ENCODE measurements at places on chromosomes 6 and 20.
A peak's percentile ranks its signal among the peaks of the same experiment; 100 is the strongest.

GRCh38 chr6:118744261-118744941 is 93.0 kb upstream of the CEP85L start:
- DNase-seq, result no peak

GRCh38 chr6:89145091-89145955 is 532 bp upstream of the PM20D2 start:
- DNase-seq, result peak; percentile 9

DNA sequence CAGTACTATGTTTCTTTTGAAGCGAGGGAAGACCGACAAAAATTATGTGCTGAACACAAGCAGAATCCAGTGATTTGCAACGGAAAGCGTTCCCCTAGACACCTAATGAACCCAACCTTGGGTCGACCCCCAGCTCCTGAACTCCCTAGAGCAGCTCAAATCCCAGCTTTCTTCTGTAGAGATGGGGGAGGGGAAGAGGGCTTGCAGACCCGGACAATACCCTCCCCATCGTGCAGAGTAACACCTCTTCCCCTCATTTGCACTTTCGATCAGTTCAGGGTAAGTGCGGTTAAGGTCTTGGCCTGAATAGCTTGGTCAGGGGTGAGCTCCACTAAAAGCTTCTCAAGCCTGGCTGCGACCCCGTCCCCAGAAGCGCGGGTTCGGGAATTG is 404 bp downstream of the CEP162 start:
- no peak for DNase-seq

DNA sequence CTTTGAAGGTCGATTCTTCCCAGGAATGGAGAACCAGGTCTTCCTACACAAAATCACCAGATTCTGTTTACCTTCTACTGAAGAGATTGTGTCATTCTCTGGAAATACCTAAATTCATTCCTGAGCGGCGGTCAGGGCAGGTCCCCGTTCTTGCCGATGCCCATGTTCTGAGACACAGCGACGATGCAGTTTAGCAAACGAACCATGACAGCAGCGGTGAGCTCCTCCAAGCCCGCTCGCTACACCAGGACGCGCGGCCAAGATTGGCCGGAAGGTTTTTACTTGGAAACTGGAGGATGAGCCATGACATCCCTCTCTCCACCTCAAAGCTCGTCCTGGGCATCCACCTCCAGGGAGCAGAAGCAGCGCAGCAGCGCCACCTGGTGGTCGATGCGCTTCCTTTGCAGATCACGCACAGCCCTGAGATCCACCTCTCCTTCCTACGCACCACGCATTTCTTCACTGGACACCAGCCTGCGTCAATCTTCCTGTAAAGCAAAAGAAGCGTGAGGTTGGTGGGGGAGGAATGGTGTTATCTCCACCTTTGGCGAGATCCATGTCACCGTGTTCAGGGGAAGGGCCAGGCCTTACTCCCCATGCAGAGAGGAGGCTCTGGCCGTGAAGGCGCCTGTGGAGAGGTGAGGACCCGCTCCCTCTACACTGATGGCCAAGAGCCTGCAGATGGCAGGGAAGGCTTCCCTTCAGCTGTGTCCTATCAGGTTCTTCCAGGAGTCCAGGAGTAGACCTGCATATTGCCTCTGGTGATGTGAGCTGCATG is 9.9 kb upstream of the HLA-B start:
- peak; percentile 89 for DNase-seq

GRCh38 chr6:157278171-157278570 is 45.1 kb downstream of the TMEM242 start:
- DNase-seq, result no peak

- no peak for DNase-seq
These were observed 9.6 kb upstream of the NRM start for GRCh38 chr6:30700340-30700739.

GRCh38 chr6:6785163-6785521 is 196.6 kb downstream of the LY86 start:
- DNase-seq, result no peak

DNA sequence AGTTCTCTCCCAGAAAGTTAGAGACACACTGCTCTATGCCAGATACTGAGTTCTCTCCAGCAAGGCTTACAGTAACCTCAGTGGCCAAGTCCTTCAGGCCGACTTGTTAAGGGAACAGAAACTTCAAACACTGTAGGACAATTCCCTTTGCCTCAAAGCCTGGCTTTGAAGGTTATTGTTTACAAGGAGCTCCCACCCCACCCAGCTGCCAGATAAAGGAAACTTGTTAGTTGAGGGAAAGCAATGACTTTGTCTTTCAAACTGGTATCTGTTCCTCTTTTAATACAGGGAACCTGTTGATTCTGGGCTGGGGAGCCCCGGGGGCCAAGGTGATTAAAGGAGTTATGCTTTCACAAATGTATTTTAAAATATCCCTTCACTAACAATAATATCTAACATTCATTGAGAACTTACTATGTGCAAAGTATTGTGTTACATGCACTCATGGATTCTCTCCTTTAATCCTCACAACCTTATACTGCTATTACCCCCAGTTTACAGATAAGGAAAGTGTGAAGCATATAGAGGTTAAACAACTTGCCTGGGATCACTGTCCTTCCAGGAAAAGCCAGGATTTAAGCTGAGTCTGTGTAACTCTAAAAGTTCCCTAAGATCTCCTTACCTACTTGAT is 27.6 kb upstream of the CDKN1A start:
- DNase-seq, result no peak

DNA sequence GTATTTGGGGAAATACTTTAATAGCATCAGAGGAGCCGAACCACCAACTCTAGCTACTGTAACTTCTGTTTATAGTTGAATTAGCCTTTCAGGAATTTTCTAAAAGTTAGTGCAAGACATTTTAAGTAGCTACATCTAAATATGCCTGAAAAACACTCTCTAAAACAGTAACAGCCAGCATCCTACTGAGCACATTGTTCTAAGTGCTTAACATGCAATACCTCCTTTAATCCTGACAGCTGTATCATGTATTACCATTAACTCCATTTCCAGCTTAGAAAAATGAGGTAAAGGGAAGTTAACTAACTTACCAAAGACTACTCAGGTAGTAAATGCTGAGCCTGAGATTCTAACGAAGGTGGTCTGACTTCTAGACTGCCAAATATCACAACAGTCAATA is 120.7 kb downstream of the DST start:
- DNase-seq, result no peak

GRCh38 chr20:61935926-61936700 is 129.6 kb downstream of the TAF4 start:
- no peak for DNase-seq

DNA sequence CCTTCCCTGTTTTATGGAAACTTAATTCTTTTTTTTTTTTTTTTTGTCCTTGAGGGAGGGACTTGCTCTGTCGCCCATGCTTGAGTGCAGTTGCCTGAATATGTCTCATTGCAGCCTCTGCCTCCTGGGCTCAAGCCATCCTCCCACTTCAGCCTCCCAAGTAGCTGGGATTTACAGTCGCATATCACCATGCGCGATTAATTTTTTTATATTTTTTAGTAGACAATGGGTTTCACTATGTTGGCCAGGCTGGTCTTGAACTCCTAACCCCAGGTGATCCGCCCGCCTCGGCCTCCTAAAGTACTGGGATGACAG is 654 bp downstream of the TMEM14C start:
- no peak for DNase-seq

DNA sequence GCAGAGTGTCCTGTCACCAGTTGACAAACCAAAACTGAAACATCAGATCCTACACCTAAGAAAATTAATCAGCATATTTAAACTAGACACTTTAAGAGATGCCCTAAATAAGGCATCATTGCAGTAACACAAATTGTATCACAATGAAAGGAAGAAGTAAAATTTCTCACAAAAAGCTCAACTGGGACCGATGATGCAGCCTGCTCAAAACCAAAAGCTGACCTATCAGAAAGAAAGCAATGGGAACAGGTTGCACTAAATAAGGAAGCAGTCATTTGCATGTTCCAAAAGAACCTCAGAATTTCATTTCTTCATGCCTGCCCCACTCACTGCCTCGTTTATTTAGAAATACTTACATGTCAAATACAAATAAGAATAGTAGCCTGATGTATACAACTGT is 12.1 kb downstream of the HIVEP2 start:
- no peak for DNase-seq

- no peak for DNase-seq
These were observed 408.4 kb downstream of the PLCB1 start for GRCh38 chr20:8540466-8540865.

- DNase-seq, result no peak
These were observed 2.7 kb upstream of the MCCD1 start for GRCh38 chr6:31525932-31526591.

DNA sequence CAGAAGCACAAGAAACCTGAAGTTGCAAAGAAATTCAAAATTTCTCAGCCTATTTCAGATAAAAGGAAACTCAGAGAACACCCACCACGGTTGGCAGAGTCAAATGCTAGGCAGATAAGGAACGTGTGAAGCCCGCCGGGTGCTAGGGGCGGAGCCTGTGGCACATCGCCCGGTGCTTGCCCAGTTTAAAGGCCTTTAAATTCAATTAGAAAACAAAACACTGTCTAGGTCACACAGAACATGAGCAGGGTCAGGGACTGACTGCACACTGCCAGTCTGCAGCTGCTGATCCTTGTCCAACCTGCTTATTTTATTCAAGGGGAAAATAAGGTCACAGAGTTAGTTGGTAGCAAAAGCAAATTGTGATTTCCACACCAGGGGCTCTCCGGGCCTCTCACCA is 75.8 kb downstream of the PSMG4 start:
- DNase-seq, result no peak

- no peak for DNase-seq
These were observed 398.5 kb upstream of the PLCB4 start for GRCh38 chr20:8670207-8670892.

GRCh38 chr6:2970753-2971419 is 481 bp downstream of the SERPINB6 start:
- no peak for DNase-seq

DNA sequence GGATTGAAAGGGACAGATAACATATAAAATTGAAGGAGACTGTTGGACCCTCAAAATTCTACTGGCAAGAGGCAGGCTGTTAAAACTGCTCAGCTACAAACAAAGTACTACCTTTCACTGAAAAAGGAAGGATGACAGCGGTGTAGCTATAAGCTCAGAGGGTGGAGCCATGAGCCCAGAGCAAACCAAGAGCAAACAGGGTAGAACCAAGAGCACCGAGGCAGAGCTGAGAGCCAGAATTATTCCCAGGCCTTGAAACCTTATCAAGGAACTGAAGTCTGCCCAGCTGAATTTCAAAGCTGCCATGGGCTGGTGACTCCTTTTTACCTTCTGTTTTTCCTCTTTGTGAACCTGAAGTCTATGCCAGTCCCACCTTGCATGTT is 74.7 kb upstream of the SLC4A11 start:
- no peak for DNase-seq

GRCh38 chr6:89495961-89496535 is 63.1 kb downstream of the ANKRD6 start:
- DNase-seq, result no peak

- no peak for DNase-seq
These were observed 37.1 kb downstream of the FRMD1 start for GRCh38 chr6:168041928-168042327.

GRCh38 chr20:32918296-32918695 is 59.6 kb downstream of the EFCAB8 start:
- no peak for DNase-seq

GRCh38 chr6:6694368-6694780 is 105.9 kb downstream of the LY86 start:
- no peak for DNase-seq

DNA sequence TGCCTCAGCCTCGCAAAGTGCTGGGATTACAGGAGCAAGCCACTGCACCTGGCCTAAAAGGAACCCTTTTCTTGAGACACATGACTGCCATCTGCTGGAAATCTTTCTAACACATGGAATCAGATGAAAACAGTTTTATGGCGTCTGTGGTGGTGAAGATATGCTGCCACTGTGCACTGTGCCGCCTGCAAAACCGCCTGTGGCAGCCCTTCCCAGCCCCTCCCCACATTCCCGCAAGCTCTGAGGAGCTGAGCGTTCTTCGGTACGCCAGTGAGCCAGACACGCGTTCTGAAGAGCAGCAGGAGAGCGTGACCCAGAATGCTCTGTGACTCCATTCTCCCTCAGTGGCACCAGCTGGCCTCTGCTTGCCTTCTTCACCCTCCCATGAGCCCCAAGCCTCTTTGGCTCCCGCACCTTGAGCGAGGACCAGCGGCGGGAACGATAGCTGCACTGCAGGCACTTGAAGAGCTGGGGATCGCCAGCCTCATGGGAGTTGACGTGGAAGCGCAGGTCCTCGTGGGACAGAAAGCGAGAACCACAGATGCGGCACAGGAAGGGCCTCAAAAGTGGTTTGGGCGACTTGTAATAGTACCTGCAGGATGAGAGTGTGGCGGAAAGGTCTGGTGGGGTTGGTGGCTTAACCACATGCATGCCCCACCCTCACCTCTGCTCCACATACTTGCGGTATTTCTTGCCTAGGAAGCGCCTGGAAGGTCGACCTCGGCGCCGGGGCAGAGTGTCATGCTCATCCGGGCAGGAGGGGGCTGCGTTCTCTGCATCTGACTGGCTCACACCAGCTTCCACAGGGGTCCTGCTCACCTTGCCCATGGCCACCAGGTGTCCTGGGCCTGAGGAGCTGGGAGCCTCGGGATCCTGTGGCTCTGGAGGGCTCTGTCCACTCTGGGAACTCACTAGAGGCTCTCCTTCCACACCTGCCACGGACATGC is 8.7 kb downstream of the ZNF335 start:
- DNase-seq, result no peak

DNA sequence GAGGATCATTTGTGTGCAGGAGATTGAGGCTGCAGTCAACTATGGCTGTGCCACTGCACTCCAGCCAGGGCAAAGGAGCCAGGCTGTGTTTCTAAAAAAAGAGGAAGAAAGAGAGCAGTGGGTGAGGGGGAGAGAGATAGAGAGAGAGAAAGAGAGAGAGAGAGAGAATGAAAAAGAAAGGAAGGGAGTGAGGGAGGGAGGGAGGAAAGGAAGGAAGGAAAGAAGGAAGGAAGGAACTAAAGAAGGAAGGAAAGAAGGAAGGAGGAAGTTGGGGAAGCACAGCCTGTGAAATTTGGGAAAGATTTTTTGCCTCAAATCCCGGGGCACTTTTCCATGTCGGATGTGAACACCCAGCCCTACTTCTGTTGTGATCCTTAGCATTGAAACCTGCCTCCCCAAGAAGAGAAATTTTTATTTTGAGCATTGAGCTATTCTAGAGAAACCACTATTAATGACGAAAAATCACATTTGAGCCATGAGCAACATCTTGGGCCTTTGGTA is 57.8 kb downstream of the FOXA2 start:
- no peak for DNase-seq

All from cerebellar nuclear complex (tissue), 1 donor.